ENCODE measurements at places on chromosomes 6 and 20.

- DNase-seq: no peak
These were observed 7.5 kb upstream of the TNXB start for GRCh38 chr6:32116674-32117073.

- no peak for DNase-seq
These were observed 674.2 kb upstream of the MANEA start for GRCh38 chr6:94902974-94903628.

GRCh38 chr6:127338936-127339335 is 4.5 kb downstream of the ECHDC1 start:
- DNase-seq: no peak

- no peak for DNase-seq
These were observed 89.5 kb downstream of the SLX4IP start for GRCh38 chr20:10524643-10525042.

DNA sequence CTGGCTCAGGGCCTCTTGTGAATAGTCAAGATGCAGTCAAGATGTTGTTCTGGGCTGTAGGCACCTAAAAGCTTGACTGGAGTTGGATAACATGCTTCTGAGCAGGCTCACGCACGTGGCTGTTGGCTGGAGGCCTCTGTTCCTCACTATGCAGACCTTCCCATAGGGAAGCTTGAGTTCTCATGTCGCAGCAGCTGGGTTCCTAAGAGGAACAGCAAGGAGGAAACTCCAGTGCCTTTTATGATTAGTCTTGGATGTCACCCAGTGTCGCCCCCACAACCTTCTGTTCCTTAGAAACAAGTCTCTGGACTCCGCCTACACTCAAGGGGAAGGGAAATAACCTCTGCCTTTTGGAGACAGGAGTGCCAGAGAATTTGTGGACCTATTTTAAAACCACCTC is 210.7 kb downstream of the BCAS1 start:
- DNase-seq: peak; percentile 93

- no peak for DNase-seq
These were observed 91.0 kb downstream of the NCR2 start for GRCh38 chr6:41426438-41426851.

DNA sequence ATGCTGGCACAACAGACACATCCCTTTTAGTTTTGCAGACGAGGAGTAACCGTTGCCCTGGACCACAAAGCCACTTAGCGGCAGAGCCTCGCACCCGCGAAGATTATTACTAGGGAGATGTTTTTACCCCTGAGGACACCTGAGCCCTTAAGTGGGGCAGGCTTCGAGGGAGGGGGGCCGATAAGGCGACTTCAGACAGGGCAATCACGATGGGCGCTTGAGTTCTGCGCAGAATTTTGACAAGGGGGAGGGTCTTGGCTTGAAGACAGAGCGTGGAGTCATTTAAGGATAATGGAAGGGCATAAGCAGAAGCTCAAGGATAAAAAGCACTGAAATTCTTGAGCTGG is 650 bp upstream of the TTK start:
- peak; percentile 25 for DNase-seq

GRCh38 chr6:90547991-90548390 is 38.9 kb downstream of the MAP3K7 start:
- DNase-seq: no peak

GRCh38 chr6:144336900-144337299 is 51.8 kb downstream of the UTRN start:
- DNase-seq: no peak

GRCh38 chr6:109009962-109010704 is 84.5 kb downstream of the SESN1 start:
- peak; percentile 6 for DNase-seq

DNA sequence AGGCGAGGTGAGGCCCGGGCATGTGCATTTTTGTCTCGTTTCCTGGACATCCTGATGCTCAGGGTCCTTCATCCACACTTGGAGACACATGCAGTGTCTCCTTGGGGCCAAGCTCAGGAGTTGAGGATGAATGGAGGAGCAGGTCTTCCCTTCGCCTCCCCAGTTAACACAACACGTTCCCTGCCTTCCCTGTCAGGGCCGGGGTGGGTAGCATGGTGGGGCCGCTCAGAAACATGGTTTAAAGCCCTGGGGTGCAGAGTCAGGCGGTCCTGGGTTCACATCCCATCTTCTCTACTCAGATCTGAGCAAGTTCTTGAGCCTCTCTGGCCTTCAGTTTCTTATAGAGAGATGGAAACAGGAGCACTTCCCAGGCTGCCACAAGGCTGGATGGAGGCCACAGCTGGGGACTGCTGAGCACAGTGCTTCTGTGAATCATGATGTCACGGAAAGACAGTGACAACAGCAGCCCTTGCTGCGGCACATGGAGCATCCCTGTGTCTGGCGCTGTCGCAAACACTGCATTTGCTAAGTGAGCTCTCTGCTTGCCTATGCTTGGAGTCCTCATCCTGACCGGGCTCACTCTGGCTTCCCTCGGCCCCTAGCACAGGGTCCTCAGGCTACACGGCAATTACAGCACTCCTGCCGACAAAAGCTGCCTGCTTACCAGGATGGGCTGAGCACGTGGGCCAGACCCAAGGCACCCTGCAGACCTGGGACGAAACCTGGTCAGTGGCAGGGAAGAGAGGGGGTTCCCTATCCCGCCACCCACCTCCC is 45.6 kb upstream of the STX16 start:
- DNase-seq: no peak

- DNase-seq: no peak
These were observed 23.9 kb downstream of the ZNF217 start for GRCh38 chr20:53569606-53570307.

DNA sequence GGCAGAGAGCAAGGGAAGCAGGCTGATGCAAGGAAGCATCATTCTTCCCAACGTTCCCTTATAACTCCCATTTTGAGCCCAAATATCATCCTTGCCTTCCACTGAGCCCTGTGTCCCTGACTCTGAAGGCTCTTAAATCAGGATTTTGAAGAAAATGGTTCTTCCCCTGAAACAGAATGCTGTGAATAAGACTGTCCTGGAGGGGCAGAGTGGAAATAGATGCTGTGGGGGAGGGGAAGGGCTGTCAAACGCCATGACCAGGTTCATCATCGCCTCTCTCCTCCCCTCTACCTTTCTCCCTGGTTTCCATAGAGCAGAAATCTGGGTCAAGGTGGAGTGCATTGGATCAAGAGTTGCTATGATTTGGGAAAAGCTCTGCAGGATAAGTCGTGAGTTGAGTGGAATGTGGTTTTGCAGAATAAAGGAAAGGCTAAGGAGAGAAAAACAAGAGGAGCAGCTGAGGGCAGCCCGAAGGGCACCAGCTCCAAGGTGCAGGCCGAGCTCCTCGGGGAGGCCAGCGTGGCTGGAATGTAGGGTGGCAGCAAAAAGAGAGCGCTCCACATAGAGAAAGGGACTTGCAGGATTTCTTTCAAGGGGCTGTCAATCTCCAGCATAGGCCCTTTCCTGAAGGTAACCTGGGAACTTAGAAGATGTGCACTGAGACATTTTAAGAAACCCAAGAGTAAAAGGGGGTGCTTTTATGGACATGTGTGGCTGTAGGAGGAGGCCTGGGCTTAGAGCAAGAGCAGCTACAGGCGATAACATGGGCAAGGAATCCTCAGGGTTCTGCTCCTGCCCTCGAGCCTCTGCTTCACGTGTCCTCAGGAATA is 120.8 kb upstream of the CDYL start:
- DNase-seq: no peak

Data from suppressor macrophage (primary cell).